Progenitor cell of endocrine pancreas (in vitro differentiated cells): ENCODE measurements at places on chromosomes 12 and 14.

GRCh38 chr14:77325746-77326094 is 4.9 kb downstream of the GSTZ1 start:
- DNase-seq: no peak

DNA sequence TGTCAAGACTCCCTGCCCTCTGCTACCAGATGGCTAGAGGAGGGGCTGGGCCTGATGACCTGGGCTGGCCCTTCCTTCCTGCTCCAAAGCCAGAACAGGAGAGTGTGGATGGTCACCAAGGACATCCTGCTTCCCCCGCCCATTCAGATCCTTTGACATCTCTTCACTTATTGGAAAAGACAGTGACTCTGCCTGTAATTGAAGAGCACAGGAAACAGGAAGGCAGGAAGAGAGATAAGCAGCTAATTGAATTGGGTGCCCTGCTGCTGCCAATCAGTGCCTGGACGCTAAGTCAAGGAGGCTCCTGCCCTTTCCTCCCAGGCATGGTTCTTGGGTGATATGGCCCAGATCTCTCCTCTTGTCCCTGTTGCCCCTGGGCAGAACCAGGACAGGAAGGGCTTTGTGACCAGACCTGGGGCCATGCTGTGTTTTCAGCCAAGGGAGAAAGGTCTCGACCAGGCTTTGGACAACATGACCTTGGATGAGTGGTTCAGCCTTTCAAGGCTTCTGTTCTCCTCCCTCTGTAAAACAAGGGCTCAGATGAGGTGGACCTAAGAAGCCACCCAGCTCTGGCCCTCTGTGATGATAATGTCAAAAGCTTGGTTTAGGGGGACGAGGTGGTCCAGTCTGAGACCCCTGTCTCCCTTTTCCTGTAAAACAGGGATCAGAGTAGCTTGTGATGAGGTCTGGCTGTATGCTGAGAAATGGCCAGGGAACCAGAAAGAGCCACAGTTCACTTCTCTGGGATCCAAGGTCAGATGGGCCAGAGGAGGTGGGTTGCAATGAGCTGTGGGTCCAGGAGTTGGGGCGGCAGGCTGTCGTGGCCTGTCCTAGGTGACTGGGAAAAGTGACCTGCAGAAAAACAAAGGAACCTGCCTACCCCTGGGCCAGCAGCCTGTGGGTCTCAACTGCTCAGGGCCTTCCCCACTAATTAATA is 38.8 kb downstream of the FAM222A start:
- no peak for DNase-seq

DNA sequence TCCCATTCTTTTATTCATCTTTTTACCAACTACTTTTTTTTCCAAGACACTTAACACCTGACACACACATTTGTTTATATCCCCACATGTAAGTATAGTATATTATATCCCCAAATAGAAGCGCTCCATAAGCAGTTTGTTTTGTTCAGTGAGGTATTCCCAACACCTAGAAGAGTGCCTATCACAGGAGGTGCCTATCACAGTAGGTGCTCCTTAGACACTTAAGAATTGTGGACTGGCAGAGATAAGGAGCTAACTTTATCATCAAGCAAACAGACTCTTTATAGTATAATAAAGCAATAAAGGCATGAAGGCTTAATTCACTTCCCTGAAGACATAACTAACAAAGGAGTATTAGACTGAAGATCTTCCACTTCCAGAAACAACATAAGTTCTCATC is 29.1 kb downstream of the OSBPL8 start:
- no peak for DNase-seq

- no peak for DNase-seq
Measured at GRCh38 chr12:5096241-5096924, 52.7 kb downstream of the KCNA5 start.

- no peak for DNase-seq
Measured at GRCh38 chr12:113551563-113551962, 79.9 kb upstream of the LHX5 start.

DNA sequence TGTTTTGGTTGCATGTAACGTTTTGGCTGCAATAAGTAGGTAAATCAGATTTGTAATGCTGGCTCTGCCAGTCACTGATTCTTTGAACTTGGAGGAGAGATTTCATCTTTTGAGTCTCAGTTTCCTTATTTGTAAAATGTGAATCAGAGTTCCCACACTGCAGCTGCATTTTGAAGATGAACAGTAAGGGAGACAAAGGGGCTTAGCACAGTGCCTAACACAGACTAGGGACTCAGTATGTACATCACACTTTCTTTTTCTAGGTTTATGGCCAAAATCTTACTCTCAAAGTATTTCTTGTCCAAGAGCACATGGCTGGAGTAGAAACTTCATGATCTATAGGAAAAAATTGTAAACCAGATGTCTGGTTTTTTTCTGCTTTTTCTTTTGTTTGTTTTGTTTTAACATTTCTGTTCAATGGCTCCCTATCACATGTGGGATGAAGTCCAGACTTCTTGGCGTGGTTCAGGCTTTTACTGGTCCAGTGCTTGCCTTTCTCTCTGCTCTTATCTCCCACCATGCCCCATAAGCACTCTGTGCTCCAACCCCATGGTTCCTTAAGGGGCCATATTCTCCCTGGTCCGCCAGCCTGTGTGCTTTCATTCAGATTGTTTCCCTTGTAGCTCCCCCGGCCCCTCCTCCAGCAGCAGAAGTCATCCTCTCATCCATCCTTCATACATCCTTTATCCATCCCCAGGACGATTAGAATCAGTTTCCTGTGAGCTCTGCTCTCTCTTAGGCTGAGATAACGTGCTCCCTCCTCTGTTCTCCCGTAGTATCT is 58.0 kb downstream of the SYNE2 start:
- no peak for DNase-seq

DNA sequence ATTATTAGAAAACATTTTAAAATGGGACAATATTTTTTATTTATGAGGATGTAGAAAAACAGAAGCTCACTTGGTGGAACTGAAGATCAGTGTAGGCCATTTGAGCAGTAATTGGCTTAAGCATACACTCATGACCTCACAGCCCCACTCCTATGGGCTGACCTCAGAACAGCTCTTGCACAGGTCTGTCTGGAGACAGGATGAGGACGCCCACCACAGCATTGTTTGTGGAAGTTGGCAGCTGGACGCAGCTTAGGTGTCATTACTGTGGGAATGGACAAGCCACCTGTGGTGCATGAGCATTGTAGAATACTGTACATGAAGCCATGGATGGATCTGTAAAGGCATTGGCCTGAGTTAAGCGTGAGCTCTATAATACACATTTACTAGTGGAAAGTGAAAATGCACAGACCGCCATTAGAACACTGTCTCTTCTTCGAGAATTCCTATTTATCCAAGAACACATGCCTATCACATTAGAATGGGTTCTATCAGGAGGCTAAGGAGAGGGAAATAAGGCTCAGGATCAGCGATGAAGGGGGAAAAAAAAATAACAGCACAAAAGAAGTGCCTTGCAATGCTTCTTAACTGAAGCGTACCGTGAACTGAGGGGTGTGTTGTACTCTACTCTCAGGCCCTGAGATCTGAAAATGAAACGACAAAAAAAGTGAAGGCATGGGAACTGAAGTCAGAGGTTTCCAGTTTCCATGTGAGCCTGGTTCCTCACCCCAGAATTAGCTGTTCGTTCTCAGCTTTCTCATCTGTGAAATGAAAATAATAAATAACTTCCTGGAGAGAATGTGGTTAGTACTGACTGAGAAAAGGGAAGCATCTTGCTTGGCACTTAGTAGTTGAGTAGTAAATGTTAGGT is 33.6 kb downstream of the KCNA1 start:
- DNase-seq: no peak
